CD8-positive, alpha-beta memory T cell (primary cell): ENCODE measurements at places on chromosomes 12 and 14.

DNA sequence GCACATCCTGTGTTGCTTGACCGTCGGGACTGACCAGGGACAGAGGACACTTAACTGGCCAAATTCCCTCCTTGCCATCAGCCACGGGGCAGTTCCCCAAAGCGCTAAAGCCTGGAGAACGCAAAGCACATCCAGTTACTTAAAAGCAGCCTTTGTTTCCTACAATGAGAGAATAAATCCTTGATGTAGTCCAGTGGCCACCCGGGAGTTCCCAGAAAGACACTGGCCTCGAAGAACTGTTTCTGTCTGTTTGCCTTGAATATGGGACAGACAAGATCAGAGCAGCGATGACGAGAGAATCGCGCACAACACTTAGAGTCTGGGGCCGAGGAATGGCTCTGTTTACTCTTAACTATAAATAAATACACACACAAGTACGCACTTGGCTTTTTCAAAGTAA lies 102.2 kb downstream of the TNFAIP2 start:
- no peak for DNase-seq

DNA sequence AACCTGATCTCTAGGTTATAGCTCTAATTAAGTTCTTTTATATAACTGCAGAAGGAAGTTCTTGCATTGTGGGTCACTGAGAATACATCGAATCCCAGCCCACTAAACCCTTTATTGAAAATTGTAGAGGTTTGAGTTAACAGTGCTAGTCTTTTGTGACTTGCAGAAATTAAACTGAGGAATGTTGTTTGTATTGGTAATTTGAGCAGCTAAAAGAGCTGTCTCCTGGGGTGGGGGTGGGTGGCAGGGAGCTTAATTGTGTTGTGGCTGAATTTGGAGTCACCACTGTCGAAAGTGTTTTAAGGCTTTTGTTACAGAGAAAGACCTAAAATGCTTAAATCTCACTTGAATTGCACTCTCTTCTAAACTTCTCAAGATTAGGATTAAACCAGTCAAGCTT lies 3.2 kb upstream of the COX8C start:
- DNase-seq: no peak

- no peak for DNase-seq
Measured at GRCh38 chr14:95021588-95021987, 135.7 kb downstream of the DICER1 start.

DNA sequence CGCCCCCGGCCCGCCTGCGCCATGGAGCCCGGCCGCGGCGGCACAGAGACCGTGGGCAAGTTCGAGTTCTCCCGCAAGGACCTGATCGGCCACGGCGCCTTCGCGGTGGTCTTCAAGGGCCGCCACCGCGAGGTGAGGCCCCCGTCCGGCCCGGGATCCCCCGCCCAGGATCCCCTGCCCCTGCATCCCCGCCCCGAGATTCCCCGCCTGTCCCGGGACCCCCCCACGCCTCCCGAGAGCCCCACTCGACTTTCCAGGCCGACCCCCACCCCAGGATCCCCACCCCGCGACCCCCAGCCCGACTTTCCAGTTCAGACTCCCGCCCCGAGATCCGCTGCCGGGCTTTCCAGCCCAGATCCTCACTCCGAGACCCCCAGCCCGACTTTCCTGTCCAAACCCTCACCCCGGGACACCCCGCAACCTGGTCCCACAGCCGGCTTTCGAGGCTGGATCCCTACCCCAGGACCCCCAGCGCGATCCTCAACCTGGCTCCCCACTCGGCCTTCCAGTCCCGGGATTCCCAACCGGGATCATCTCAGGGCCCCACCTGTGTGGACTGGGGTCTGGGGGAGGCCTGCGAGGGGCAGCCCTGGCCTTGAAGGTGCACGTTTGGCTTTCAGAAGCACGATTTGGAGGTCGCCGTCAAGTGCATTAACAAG lies 688 bp downstream of the ULK1 start:
- no peak for DNase-seq

GRCh38 chr14:63205866-63206265 lies 1.6 kb downstream of the RHOJ start:
- DNase-seq: no peak

DNA sequence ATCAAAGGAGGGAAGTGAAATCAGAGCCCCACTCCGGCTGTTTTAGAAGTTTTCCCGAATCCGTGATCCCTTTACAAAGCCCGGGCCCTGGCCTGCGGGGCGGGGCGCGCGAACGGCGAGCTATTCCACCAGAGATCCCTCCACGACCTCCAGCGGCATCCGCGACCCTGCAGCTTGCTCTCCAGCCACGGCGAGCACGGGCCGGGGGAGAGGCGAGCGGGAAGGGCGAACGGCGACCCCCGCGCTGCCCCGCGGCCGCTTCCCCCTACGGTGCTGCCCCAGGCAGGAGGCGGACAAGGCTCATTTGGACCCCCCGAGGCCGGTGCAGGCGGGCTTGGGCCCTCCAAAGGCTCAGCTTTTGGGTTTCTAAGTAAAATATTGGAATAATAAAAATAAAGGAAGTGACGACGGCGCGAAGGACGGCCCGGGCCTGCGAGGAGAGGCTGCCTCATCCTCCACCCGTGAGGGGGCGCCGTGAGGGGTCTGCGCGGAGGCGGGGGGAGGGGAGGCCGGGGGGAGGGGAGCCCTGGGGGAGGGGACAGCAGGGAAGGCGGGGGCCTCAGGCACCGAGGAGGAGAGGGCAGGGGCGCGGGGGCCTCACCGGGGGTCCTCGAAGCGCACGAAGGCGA lies 613 bp downstream of the SRSF9 start:
- no peak for DNase-seq

- no peak for DNase-seq
Measured at GRCh38 chr14:20848955-20849570, 42.1 kb upstream of the RNASE3 start.

DNA sequence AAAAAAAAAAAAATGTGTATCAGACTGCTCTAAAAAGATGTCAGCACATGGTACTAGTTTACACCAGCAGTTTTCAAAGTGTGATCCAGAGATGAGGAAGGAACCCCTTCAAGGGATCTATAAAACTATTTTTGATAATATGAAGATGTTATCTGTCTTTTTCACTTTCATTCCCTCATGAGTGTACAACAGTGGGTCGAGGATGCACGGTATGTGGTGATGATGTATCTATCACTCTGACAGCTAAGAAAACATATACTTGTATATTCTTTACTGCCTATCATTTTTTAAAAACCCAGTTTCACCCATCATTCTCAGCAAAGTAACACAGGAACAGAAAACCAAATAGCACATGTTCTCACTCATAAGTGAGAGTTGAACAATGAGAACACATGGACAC lies 12.4 kb downstream of the DUSP16 start:
- no peak for DNase-seq

GRCh38 chr12:21552635-21553328 lies 26.7 kb downstream of the SPX start:
- DNase-seq: no peak

GRCh38 chr14:49769581-49770211 lies 1.7 kb downstream of the KLHDC2 start:
- no peak for DNase-seq

GRCh38 chr12:43338848-43339526 lies 213.0 kb downstream of the ADAMTS20 start:
- no peak for DNase-seq

- DNase-seq: peak; percentile 67
Measured at GRCh38 chr12:12736759-12737676, 19.9 kb downstream of the CDKN1B start.

GRCh38 chr12:121352682-121353018 lies 439 bp upstream of the ANAPC5 start:
- DNase-seq: no peak

DNA sequence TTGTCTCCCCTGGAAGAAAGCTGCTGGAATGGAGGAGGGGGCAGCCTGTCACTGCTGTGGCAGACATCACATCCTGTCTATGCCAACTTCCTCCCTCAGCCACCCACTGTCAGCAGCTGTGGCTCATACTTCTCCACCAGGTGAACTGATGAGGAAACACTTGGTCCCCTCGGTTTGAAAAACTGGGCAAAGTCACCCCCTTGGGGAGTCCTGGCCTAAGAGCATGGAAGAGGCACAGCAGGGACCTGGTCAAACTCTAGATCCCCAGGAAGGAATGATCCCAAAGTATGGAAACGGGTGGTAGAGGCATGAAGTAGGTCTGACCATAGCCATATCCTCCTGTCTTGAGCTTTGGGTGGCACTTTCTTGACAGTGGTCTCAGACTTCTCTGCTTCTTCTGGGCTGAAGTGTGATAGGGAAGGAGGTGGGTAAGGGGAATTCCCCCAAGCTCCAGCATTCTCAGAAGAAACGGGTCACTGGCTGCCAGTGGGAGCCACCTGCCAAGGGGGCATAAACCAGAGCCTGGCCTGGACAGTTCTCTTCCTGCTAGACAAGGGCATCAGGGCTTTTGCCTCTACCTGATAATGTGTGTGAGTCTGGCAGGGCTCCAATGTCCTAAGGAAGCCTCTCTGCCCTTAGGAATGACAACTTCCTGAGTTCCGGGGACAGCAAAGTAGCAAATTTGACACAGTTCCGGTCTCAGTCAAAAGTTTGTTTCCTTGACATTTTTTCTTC lies 36.0 kb downstream of the FMNL3 start:
- DNase-seq: peak; percentile 83

DNA sequence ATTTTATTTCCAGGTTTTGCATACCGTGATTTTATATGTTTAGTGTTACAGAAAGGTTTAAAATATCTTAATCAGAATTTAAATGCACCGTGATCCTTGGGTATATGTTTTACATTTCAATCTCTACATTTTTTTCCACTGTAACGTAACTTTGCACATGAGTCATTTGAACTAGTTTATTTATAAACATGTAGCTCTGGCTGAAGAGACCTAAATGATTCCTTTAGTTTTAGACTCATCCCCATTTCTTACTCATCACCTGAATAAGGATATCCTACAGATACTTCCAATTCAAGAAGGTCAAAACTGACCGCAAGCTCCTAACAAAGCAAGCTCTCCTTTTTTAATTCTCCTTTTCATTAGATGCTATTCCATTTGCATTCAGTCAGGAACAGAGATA lies 42.7 kb upstream of the SLC6A15 start:
- DNase-seq: no peak

DNA sequence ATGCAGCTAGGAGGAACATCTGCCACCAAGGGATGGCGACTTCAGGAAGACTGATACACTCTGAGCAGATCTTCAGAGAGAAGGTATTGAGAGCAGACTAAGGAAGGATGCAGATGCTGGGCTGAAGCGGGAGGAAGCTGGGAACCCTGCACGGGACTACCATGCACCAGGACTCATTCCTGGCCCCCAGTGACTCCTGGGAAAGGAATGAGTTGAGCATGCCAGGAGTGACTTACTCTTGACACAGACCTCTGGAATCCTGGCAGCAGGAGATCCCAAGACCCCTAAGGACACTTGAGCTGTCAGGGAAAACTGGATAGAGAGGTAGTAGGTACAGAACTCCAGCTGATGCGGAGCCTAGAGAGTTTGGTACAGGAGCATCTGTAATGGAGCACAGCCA lies 336.1 kb downstream of the RPS29 start:
- no peak for DNase-seq

DNA sequence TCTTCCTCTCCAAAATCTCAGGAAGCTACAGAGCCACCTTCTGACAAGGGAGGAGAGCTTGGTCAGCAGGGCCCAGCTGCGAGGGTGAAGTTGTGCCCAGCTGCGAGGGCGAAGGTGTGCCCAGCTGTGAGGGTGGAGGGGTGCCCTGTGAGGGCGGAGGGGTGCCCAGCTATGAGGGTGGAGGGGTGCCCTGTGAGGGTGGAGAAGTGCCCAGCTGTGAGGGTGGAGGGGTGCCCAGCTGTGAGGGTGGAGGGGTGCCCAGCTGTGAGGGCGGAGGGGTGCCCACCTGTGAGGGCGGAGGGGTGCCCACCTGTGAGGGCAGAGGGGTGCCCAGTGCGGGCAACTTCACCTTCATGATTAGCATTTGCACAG lies 20.4 kb upstream of the TTC7B start:
- DNase-seq: no peak

DNA sequence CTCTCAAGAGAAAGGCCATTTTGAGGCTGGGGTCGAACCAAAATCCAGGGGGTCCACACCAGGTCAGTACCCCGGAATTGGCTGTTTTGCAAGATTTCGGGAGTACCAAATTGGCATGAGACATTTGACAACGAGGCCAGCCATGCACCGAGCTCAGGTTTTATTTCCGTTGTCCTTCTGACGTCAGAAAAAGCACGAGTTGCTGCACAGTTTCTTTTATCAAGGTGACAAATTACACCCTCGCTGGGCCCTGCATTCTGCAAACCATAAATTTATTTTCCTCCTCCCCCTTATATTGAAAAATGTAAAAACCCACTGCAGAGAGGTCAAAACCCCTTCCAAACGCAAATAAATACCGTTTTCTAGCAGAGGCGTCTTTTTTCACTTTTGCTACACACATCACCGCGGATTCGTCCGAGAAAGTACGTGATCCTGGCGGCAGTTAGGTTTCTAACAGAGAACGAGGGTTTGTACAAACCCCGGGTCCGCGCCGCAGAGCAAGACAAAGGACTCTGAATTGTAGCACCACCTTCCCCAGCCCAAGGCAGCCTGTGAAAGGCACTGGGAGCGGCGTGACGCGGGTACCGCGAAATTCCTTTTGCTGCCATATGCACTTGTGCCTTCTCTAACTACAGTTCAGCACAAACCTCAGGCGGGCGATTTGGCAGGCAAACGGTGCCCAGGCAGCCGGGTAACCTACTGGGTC lies 1.8 kb downstream of the SLC38A1 start:
- DNase-seq: peak; percentile 62

DNA sequence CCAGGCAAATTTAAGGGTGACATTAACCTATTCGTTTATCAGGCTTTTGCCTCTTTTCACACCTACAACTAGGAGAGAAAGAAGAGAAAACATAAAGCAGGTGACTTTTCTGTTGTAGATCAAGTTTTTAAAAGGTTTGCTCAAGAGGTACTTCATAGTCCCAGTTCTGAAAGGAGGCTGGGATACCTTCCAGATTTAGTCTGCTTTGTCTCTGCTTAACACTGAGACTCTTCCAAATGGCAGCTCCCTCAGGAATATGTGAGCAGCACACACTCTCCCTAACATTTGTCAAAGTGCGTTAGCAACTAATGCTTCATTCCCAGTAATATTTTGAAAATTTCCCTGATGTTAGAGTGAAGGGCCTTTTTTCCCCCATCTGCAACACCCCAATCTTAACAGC lies 133.7 kb upstream of the RASSF8 start:
- DNase-seq: no peak

DNA sequence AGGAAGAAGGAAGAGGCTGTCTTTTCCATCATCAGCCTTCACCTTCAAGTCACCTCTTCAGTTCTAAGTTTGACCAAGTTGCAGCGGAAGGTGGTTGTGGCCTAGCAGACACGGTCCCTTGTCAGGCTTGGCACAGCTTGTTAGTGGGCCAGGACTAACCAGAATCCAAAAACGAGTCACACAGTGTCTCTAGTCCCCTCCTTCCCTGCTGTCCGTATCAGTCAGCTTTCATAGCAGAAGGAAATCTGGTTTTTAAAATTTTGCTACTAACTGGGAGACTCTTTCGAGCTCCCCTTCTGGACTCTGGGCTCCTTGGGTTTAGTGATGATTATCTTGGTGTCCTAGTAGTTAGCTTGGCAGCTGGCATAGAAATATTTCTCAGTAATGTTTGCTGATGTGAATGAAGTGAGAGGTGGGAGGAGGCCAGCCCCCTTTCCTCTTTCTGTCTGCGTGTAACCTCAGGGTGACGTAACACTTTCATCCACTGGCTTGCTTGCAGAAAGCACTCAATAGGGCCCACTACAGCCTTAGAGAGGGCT lies 3.8 kb downstream of the ETV6 start:
- DNase-seq: no peak

- DNase-seq: no peak
Measured at GRCh38 chr12:9646794-9647781, 22.4 kb upstream of the CLEC2D start.
